ENCODE measurements at places on chromosomes 2 and 18. TPM values are rescaled to one million over a fixed set of nuclear protein-coding genes. Genes with fewer than 3 reads are reported as not detected.

LRRC30 gene
- total RNA-seq = not detected

MROH2A gene
- not detected for total RNA-seq

IRS1 gene
- 6.3 TPM for total RNA-seq

QPCT gene
- total RNA-seq = 832 TPM

NCKAP5 gene
- 4.3 TPM for total RNA-seq

DPP10 gene
- 0.93 TPM for total RNA-seq

GNAL gene
- 77.1 TPM for total RNA-seq

ANKRD53 gene
- 0.46 TPM for total RNA-seq

FAM237A gene
- total RNA-seq = not detected

CCDC68 gene
- not detected for total RNA-seq

TUBA4A gene
- 1.5 TPM for total RNA-seq

GPR35 gene
- total RNA-seq = 0.31 TPM

HADHB gene
- 116 TPM for total RNA-seq

ALKAL2 gene
- total RNA-seq = not detected

FZD7 gene
- 9.5 TPM for total RNA-seq

CCDC74A gene
- total RNA-seq = 3.1 TPM

GATA6 gene
- total RNA-seq = 0.33 TPM

ELOA2 gene
- not detected for total RNA-seq

TTR gene
- not detected for total RNA-seq

RMC1 gene
- 32.0 TPM for total RNA-seq

PDK1 gene
- 4.1 TPM for total RNA-seq

PHOSPHO2 gene
- total RNA-seq = 2.8 TPM

CPLX4 gene
- not detected for total RNA-seq

NPAS2 gene
- 14.9 TPM for total RNA-seq

PRADC1 gene
- total RNA-seq = 15.7 TPM

SPOPL gene
- 10.3 TPM for total RNA-seq

CD226 gene
- 0.93 TPM for total RNA-seq

CFAP65 gene
- total RNA-seq = under 0.01 TPM

GPBAR1 gene
- not detected for total RNA-seq

PDE1A gene
- under 0.01 TPM for total RNA-seq

NOSTRIN gene
- total RNA-seq = not detected

NT5DC4 gene
- not detected for total RNA-seq

PLEK gene
- not detected for total RNA-seq

TET3 gene
- 3.4 TPM for total RNA-seq

ADAM23 gene
- total RNA-seq = 8.8 TPM

ITGA4 gene
- total RNA-seq = 83.2 TPM

DPP4 gene
- 176 TPM for total RNA-seq

SAG gene
- not detected for total RNA-seq
